ENCODE measurements at places on chromosomes 13 and 19.

- no peak for DNase-seq
Observed at GRCh38 chr13:100517728-100518127, 70.9 kb downstream of the GGACT start.

DNA sequence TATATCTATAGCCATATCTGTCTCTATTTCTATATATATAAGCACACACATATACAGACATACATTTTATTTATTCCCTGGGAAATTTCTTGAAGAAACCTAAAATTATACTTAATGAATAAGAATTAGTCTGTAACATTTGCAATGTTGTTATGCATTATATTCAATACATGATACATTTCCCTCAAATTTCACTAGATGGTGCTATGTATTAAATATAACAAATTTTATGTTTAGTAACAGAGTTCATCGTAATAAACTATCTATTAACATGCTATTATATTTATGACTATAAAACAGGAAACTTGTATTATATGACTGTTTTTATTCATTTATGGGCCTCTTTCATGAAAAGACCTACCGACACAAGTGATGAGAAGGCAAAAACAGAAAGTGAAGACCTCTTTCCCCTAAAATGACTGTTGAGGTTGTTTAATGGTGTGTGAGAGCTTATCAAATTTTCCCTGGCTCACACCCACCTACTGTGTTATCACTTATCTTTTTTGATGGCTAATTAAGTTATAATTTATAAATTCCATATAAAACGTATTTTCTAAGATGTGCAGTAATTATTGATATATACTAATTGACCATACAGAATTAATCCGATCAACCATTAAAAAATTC is 881.9 kb downstream of the SLITRK6 start:
- no peak for DNase-seq

DNA sequence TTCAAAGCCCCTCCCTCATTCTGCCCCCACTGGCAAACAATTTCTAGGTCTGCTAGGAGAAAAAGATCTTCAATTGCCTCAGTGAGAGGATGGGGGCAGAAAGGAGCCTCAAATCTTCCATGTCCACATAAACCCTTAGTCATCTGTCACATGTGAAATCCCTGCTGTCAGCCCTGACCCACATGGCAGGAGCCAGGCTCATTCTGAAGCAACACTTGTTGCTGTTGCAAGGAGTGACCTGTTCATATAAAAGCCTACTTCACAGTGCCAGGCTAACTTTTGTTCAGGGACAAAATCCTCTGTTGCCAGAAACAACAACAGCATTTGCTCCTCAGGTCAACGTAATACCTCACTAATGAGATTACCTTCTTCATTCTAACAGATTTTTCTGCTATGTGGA is 70.5 kb downstream of the IRS2 start:
- no peak for DNase-seq

- DNase-seq: no peak
Observed at GRCh38 chr13:27073186-27073585, 98.4 kb downstream of the USP12 start.

GRCh38 chr13:71828564-71828963 is 38.4 kb downstream of the DACH1 start:
- DNase-seq: no peak

DNA sequence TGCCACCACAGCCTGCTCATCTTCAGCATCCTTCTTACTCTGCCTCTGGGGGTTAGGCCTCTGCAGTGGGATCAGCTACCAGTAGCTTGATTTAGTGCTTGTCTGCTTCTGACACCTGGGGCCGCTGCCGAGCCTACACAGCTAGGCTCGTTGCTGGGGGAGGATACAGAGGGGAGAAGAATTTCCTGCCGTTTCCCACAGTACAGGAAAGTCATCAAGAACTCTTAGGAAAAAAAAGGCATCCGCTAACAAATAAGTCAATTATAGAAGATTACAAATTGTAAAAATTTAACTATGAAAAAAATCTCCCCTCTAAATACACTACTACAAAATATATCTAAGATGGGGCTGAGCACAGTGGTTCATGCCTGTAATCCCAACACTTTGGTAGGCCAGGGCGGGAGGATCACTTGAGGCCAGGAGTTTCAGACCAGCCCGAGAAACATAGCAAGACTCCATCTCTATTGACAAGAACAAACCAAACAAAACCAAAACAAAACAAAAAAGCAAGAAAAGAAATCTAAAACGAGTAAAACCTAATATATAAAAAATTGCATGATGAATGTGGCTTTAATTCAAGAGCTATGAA is 26.7 kb downstream of the LATS2 start:
- no peak for DNase-seq

DNA sequence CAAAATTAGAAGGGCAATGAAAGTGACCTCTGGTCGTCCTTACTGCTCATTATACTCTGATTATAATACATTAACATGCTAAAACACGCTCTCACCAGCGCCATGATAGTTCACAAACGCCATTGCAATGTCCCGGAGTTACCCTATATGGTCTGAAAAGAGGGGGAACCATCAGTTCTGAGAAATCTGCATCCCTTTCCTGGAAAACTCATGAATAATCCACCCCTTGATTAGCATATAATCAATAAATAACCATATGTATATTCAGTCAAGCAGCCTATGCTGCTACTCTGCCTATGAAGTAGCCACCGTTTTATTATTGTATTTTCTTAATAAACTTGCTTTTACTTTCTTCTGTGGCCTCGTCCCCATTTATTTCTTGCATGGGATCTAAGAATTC is 24.6 kb upstream of the SLITRK6 start:
- DNase-seq: no peak

- no peak for DNase-seq
Observed at GRCh38 chr19:49148044-49148682, 7.0 kb downstream of the HRC start.

GRCh38 chr13:87953381-87953780 is 282.2 kb downstream of the SLITRK5 start:
- no peak for DNase-seq

GRCh38 chr13:67226696-67227095 is 3.4 kb downstream of the PCDH9 start:
- DNase-seq: no peak

- DNase-seq: no peak
Observed at GRCh38 chr13:108595436-108596274, 33.8 kb upstream of the MYO16 start.

- no peak for DNase-seq
Observed at GRCh38 chr19:35642312-35642711, 767 bp downstream of the ETV2 start.

GRCh38 chr13:105364191-105364590 is 1171.3 kb downstream of the EFNB2 start:
- DNase-seq: no peak
